ENCODE measurements at places on chromosomes 1 and 21.

- peak; percentile 71 for DNase-seq
Measured at GRCh38 chr1:81920245-81920740, 119.6 kb downstream of the ADGRL2 start.

DNA sequence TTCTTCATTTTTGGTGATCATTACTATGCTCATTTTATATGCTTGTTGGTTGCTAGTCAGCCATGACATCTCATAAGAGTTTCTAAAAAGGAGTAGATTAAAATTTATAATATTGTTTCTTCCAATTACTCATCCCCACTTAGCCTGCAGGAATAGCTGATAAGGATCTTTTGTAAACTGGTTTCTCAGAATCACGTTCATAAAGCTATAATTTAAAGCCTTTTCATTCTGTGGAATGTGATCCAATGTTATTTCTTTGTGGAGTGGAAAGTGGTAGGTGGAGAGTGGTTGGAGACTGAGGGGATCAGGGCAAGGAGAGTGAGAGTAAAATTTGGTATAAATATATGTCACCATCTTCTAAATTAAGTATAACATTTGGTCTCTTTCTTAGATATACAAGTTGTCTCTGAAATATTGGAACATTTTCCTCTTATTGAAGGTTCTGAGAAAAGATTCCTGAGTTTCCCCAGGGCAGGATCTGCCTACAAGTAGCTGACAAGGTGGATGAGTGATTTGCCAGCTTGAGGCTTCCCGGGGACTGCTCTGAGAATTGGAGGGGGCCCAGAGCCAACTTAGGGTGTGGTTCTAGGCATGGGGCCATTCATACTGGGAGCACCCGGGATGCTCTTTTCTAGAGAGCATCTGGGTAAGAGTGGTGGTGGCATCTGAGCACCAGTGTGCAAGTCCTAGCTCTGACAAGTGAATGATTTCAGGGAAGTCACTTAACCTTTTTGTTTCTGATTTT is 116.4 kb downstream of the TBX19 start:
- DNase-seq, result no peak

DNA sequence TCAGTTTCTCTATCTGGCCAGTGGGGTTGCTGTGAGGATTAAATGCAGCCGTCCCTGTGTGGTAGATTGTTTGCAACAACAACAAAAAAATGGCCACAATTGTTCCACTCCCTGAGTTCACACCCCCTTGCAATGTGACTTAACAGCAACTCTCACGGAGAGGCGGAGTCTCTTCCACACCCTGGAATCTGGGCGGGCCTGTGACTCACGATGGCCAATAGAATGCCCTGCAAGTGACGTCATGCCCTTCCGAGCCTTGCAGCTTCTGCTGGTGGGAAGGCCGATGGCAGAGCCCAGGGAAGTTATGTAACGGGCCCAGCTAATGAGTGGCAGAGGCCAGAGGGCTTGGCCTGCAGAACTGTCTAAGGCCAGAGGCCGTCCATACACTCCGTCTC is 87.9 kb downstream of the RIPK4 start:
- DNase-seq, result peak; percentile 91

GRCh38 chr1:161763522-161764098 is 2.5 kb upstream of the ATF6 start:
- DNase-seq, result no peak

DNA sequence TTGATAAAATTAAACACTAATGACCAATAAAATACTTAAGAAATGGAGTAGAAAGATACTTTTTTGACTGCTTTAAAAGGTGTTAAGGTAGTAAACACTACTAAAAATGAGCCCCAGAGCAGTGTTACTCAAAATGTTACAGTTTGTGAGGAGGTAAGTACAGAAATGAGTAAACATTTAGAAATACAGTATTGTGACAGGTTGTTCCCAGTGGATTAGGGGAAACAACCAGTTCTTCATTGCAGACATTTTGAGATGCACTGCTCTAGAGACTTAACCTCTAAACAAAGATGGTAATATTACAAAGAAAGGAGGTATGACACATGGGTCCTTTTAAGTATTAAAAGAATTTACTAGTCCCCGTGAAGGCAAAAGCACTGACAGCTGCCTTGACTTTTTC is 12.7 kb downstream of the DHX9 start:
- DNase-seq, result no peak

GRCh38 chr1:231313661-231314060 is 24.0 kb downstream of the EXOC8 start:
- DNase-seq, result peak; percentile 12

DNA sequence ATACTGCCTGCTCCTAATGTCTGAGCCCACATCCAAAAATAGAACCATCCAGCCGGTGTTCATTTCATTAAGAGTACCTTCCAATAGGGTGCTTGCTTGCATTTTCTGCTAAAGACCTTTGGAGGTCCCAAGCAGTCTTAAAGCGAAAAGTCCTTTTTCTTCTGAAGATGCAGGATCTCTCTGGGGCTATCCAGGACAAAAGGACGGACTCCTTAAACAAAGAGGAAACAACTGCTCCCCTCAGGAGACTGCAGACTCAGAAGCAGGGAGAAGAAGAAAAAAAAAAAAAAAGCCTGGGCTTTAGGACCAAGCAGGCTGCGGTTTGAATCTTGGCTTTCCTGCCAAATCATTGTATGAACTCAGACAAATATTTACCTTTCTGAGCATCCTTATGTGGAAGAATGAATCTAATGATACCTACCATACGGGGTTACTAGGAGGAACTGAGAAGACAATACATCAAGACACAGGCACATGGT is 204.0 kb downstream of the PLPP3 start:
- DNase-seq, result no peak

- peak; percentile 75 for DNase-seq
Measured at GRCh38 chr21:38448671-38449385, 49.4 kb downstream of the ERG start.

DNA sequence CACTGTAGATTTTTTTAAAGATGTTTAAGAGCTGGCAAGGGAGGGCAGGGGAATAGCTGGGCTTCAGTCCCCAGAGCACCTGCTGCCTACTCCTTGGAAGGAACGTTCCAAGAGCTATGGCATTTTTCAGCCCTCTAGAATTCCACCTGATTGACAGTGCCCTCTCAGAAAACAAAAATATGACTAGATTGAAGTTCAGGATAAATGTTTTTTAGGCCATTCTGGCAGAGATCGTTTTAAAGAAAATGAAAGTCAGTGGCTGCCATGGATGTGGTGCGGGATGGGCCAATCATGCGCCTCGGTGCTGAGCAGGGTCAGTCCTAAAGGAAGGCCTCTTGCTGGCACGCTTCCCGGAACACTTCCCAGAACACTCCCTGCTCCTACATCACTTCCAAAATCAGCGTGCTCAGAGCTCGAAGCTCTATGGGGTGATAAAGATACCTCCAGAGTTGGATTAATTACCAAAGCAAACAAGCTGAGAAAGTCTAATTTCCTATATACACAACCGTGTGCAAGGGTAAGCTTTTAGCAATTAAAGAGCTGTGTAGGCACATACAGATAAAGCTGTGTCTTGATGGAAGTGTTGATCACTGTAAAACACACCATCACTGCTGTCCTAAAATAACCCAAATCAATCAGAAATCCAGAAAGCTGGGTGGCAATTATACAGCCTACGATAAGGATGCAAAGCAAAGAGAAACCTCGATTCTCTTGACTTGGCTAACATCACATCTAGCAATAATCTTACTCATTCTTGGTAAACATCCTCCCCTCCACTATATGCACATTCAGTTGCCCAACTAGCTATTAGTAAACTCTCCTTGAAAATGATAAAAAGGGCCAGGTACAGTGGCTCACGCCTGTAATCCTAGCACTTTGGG is 34.6 kb downstream of the TGFBR3 start:
- no peak for DNase-seq

GRCh38 chr1:113669988-113670387 is 89.3 kb downstream of the PHTF1 start:
- no peak for DNase-seq

DNA sequence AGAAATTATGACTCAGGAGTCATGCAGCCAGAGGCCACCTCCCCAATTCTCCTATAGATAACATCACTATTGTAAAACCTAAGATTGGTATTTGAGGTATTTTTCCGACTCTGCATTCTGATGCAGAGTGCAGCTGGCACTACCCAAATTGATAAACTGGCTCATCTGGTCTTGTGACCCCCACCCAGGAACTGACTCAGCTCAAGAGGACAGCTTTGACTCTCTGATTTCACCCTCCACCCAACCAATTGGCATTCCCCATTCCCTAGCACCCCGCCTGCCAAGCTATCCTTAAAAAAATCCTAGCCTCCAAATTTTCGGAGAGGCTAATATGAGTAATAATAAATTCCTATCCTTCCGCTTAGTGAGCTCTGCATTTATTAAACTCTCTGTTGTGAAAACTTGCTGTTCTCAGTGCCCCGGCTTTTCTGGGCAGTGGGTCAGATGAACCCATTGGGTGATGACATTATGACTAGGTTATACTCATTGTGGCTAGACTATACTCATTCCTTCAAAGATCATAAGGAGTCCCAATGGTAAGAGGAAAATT is 39.4 kb upstream of the EPS15 start:
- no peak for DNase-seq

GRCh38 chr21:37665230-37666024 is 250.8 kb downstream of the KCNJ6 start:
- no peak for DNase-seq

DNA sequence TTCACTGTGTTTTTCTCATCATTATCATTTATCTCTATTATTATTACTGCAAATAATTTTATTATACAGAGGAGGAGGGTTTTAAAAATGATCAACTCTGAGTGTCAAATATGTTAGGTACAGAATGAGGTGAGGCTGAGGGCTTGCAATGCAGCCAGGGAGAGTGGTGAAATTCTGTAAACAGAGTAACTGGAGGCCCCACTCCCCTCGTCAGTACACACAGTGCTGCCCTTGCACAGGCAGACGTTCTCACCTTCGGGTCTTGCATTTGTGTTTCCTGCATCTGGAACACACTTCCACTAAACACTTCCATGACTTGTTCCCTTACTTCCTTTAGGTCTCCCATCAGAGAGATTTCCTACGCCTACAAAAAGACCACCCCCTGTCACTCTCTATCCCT is 24.3 kb upstream of the COA6 start:
- no peak for DNase-seq

GRCh38 chr1:227440182-227440581 is 121.9 kb upstream of the CDC42BPA start:
- no peak for DNase-seq

DNA sequence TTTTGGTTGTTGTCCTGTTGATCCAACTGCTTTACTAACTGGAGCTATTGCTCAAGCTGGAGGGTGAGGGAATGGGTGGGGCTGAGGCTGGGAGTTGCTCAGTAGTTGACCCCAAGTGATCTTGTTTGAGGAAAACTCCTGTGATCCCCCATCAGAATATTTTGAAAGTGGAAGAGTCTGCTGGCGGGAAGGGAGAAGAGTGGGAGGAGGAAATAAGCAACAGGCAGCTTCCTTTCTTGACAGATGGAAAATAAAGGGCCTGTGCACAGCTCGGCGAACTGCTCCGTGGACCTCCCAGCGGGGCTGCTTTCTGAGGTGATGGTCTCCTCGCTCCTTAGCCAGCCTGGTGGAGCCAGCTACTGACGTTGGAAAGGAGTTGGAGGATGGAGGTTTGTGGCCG is 199.1 kb upstream of the LMO4 start:
- DNase-seq, result no peak

GRCh38 chr1:216742625-216743024 is 19.4 kb upstream of the ESRRG start:
- no peak for DNase-seq

GRCh38 chr21:44354001-44354405 is 582 bp downstream of the TRPM2 start:
- DNase-seq, result no peak

DNA sequence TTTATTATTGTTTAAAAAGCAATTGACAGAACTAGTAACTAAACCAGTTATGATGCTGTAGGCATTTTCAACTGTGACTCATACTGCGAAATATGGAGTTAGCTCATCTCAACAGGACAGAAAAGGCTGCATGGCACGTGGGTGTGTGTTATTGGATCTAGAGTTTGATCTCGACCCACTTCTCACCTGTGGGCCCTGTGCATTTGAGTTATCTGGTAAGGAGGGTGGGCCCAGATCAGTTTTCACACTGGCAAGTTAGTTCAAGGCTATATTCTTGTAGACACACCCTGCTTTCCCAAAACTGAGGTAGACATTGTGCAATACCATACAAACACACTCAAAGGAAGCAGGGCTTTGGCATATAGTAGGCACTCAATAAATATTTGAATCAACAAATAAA is 71.3 kb upstream of the PRDX6 start:
- no peak for DNase-seq

DNA sequence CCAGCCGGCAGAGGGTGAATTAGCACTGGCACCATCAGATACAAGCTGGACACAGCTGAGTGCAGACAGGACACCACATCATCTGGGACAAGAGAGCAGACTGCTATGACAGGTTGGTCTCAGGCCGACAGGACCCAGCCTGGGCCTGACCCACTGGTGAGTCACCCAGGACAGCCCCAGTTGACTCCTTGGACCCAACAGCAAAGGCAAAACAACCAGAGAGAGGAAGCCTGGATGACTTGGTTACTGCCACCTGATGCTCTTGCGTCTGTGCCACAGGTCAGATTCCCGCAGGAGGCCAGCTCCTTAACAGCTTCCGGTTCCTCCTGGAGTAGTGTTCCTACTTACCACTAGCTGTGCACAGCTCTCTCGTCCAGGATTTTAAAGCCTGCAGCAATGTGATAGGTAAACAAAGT is 18.5 kb downstream of the CCN1 start:
- DNase-seq, result no peak

- no peak for DNase-seq
Measured at GRCh38 chr21:16620786-16621320, 891.1 kb downstream of the USP25 start.

- no peak for DNase-seq
Measured at GRCh38 chr21:44987301-44987885, 47.6 kb downstream of the SLX9 start.

GRCh38 chr1:230707732-230708630 is 5.9 kb downstream of the AGT start:
- no peak for DNase-seq

DNA sequence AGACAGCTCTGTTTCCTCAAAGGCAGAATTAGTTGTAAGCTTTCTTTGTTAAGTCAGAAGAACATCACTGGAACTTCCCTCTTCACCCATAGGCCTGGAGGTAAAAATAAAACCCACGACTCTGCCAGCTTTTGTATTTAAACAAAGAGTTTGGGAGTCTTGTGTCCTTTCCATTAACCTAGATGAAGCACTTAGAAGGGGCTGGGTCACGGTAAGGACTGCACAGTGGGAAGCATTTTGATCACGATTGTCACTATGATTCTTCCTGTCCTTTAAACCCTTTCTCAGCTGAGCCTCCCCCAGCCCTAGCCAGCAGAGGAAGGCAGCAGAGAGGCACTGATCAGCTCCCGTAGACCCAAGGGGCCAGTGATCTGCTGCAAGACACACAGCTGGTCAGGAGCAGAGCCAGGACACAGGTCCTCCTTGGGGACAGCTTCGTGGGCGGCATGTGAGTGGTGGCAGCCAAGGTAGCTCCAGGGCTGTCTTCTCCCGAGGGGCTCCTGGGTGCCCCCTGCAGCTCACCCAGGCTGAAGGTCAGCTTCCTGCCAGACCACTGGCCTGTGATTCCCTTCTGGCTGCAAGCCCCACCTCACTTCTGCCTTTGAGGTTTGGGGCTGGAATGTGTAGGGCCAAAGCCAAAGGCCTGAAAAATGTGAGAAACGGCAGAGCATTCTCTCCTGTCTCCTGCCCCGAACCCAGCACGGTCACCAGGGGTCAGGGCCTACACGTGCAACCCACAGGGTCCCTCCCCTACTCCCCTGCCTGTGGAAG is 4.0 kb upstream of the LAPTM5 start:
- DNase-seq, result no peak

- DNase-seq, result no peak
Measured at GRCh38 chr1:171869097-171869496, 27.8 kb downstream of the DNM3 start.

Measured in ecto neural progenitor cell (in vitro differentiated cells).